Central memory CD8-positive, alpha-beta T cell (primary cell): ENCODE measurements at places on chromosomes 11 and 22.

GRCh38 chr22:44328762-44329161, 16.0 kb upstream of the SHISAL1 start:
- DNase-seq: no peak

GRCh38 chr11:104928811-104929210, 30.6 kb upstream of the CASP12 start:
- no peak for DNase-seq

- no peak for DNase-seq
These were observed 1172.1 kb upstream of the RAG2 start for GRCh38 chr11:37770145-37770544.

DNA sequence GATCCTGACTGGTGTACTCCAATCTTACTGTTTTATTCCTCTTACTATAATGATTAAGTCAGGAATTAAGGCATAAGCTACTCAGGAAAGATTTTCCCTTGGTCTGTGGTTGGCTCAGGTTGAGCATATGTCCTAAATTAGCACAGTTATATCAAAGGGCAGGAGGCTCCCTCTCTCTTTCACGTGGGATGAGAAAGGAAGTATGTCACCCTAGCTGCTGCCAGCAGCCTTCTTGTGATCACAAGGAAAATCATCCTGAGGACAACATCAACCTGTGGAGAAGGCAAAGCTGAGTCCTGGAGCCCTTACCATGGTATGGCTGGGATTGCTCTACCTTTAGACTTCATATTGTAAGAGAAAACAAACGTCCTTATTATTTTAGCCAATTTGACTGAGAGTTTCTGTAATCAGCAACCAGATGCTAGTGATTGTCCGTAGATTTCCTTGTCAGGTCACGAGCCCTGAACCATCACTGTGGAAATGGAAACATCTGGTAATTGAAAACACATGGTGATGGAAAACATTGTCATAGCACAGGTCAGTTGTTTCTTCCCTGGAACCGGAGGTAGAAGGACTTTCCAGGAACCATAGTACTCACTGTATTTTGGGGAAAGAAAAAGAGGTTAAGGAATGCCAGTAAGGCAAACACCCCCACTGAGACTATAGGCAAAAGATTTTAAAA, 40.6 kb upstream of the DEUP1 start:
- no peak for DNase-seq

GRCh38 chr22:41758231-41758630, 42.2 kb upstream of the CCDC134 start:
- DNase-seq: no peak

GRCh38 chr22:20138868-20139267, 7.3 kb downstream of the ZDHHC8 start:
- no peak for DNase-seq
